ENCODE measurements at places on chromosomes 7 and 10.
A peak's percentile ranks its signal among the peaks of the same experiment; 100 is the strongest.

DNA sequence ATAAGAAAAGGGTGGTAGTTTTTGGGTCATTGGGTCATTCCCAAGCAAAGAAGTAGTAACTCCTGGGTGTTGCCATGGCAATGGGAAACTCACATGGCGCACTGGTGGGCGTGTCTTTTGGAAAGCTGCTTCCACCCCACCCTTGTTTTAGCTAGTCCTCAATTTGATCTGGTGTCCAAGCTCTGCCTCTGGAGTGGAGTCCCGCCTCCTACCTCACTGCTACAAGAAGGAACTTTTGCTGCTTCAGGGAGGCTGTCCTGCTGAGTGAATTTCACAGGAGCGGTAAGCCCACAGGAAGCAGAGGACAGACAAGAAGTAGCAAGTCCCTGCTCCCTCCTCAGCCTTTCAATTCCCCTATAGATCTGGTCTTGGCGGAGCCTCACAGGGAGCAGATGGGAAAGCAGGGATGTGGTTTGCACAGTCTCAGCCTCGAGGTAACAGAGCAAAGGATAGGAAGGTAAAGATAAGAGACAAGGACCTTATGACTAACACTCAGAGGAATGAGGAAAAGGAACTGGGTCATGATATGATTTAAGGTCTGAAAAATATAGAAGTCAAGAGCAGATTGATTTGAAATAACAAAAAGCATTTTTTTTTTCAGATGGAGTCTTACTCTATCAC, 700.3 kb downstream of the TNS3 start:
- no peak for ATAC-seq

GRCh38 chr10:94251098-94251497, 111.6 kb downstream of the NOC3L start:
- ATAC-seq = no peak

DNA sequence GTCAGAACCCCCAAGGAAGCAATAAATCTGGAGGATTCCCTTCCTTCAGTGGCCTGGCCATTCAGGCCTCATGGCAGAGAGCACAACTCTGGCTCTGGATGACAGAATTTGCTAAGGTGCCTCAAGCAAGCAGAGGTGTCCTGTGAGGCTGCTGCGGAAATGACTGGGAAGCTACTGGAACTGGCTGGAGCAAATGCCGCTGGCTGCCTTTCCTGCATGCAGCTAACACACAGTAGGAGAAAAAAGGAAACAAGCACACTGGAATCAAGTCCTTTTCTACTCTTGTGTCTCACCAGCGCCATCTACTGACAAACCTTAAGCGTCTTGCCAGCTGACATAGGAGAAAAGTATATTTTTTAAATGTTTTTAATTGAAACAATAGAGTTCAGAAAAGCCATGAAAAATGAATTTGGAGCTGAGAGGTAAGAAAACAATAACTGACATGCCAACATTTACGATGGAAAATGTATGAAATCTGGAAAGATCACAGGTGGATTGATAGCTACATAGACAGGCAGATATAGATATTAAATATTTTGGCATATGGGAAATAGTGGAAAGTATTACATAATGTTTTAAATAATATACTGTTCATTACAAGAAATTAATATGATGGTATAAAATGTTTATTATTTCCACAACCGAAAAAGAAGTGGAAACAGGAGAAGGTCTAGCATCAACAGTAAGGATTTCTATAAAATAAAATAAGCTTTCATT, 951.6 kb downstream of the ANKRD7 start:
- ATAC-seq = peak; percentile 50

DNA sequence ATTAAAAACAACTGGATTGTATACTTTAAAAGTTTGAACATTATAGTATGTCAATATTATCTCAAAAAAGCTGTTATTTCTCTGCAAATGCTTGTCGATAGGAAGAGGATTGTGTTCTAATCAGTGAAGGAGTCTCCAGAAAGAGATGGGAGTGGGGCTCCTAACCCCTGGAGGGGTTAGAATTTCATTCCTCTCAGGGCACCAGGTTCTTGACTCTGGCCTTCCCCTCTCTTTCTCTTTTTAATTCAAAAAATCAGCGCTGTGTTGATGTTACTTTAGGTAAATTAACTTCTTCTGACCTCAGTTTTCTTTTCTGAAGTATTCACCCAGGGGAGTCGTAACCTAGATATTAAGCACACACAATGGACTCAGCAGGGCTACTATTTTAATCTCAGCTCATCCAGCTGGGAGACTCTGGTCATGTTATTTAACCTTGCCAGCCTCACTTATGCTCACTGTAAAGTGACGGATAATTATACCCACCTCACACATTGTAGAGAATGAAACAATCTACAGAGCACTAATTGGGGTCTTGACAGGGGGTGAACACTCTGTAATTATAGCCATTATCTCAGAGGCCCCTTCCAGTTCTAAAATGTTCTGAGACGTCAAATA, 59.4 kb downstream of the GCC1 start:
- no peak for ATAC-seq

- no peak for ATAC-seq
Measured at GRCh38 chr7:132019703-132020102, 463.3 kb upstream of the PODXL start.

GRCh38 chr7:98346515-98347069, 54.3 kb downstream of the BAIAP2L1 start:
- ATAC-seq = no peak

DNA sequence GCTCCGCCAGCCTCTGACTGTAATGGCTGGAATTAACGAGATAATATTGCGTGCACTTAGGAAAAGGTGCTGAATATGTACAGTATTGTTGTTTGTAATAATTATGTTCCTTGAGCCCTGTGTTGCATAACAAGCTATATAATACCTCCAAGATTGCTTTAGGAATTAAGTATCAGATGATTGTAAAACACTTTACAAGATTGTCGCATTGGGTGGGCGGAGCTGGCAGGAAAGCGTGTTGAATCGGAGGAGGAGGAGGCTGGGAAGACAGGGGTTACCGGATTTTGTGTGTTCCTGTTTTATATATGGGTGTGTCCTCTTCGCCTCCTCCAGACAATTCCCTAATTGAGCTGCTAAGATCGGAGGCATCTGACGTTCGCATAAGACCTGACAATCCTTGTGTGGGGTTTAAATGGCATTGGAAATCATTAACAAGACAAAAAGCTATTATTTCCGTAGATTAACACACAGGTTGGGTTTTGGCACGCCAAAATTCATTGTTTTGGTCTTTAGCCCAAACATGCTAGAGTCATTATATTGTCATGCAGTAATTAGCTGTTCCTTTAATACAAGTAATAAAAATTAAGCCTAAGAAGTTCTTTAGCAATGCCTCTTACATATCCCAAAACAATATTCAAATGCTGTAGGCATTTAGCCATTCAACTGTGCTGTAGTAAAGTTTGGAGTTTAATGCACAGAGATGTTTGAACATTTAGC, 192.9 kb upstream of the SH2B2 start:
- no peak for ATAC-seq

GRCh38 chr7:134547397-134548054, 1.4 kb upstream of the AKR1B15 start:
- peak; percentile 99 for ATAC-seq

DNA sequence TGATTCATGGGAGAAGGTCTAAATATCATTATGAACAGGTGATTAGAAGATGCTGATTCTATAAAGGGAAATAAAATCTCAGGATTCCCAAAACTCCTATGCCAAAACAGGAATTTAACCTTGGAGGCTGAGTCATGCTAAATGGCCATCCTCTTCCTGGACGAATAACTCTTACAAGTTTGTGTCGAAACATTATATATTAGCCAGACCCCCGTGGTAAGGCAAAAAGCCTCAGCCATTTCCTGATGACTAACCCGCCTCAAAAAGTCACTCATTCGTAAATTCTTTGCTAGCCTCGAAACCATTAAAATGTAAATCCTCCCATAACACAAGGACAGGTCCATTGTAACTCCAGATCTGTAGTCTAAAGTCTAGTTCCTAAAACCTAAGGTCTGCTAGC, 32.0 kb downstream of the CUL2 start:
- no peak for ATAC-seq

DNA sequence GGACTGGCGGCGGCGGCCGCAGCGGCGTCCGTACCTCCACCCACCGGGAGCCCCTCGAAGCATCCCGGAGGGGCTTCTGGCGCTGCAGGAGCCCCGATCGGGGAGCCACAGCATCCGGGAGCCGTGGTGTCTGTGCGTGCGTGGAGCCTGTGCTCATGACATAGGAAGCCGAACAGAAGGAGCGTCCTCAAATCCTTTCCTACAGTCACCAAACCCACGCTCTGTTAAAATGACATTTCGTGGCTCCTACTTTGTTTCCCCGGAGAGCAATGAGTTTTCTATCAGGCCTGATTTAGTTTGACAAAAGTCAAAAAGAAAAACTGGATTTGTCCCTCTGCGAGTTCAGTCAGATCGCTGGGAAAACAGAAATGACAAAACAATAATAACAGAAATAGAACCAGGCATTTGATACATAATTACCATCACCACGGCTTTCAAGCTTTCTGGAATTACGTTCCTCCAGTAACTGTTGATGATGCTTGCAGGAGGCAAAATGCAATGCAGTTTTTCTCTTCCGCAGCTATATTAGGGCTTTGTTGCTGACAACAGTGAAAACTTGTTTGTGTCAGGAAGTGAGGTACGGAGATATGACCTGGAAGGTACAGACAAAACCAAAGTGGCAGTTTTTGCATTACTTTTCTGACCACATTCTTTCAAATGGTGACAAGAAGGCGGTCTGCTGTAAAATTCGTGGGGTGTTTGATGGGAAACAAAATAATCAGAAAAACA, 219.3 kb upstream of the MKLN1 start:
- no peak for ATAC-seq

DNA sequence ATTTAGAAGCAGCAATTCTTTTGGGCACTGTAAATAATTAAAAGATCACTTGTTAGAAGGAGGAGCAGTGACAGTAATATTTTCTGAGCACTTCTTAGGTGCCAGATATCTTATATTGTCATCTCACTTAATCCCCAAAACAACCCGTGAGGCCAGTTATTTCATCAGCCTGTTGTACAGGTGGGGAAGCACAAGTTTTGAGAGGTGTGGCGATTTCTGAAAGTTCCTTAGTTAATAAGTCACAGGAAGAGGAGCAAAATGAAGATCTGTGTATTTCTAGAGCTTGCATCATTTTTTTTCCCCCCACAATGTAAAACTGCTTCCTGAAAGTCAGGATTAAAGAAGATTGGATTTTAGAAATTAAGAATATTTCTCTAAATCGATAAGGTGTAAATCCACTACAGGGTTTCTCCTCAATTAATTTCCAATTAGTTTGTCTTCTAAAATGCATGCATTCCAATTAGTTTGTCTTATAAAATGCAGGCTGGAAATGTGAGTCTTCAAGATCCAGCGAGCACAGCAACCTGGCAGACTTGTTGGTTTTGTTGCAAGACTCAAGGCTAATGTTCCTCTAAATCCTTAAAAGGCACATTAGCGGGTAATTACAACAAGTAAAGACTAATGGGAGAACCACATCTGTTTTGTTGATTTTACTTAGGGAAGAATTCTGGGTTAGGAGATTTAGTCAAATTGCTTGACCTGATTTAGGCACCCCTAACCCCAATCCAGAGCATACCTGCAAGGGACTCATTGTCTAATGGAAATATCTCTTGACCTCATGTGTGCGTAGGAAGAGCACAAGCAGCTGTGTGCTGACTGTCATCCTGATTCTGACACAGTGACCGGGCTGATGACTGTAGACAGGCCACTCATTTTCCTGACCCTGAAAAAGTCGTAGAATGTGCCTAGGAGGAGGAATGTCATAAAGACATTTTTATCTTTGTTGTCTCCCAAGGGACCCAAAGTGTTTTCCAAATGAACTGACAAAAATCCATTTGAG, 272.0 kb downstream of the BAMBI start:
- no peak for ATAC-seq

GRCh38 chr7:120738816-120739215, 119.1 kb downstream of the TSPAN12 start:
- ATAC-seq = no peak

DNA sequence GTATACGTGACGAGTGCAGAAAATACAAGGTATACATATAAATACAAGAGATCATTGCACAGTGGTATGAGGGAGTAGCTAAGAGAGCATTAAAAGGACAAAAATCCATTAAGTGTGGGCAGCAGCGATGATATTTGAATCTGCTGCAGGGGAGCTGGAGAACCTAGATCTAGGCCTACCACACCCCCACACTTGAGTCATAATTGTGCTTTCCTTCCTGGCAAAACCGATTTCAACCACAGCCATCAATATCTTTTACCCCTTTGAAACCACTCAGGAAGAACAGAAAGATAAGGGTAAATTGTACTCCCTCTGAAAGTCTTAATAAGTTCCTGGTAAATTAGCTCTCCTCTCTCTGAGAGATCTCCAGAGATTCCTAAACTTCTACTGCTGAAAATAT, 345.0 kb downstream of the SORCS1 start:
- ATAC-seq = no peak

GRCh38 chr10:49568235-49568634, 29.3 kb upstream of the ERCC6 start:
- no peak for ATAC-seq

DNA sequence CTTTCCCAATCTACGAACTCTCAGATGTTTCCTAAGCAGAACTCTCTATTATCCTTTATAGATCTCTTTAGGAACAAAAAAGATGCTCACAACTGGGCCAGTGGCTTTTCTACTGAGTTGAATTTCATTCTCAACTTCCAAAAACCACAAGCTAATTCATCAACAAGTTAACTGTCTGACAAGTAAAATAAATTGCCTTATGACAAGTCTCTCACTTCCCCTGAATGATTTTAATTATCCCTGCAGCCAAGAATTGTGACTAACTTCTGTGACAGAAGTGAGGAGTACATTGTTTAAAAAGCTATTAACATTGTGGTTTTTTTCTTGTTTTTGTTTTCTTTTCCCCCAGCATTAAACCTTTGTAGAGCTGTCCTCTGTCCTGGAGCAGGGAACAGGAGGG, 343.1 kb downstream of the HPSE2 start:
- ATAC-seq = no peak

GRCh38 chr7:142104550-142105527, 6.7 kb upstream of the MGAM2 start:
- ATAC-seq = no peak

GRCh38 chr10:12783293-12783692, 218.2 kb downstream of the CCDC3 start:
- ATAC-seq = no peak

GRCh38 chr7:47601119-47601880, 19.4 kb upstream of the TNS3 start:
- no peak for ATAC-seq

Data from motor neuron (in vitro differentiated cells).